Right kidney (tissue), 9 donors: ENCODE measurements at places on chromosomes 13 and 19.

GRCh38 chr19:14510311-14511228 lies 7.6 kb downstream of the DNAJB1 start:
- no peak for DNase-seq

DNA sequence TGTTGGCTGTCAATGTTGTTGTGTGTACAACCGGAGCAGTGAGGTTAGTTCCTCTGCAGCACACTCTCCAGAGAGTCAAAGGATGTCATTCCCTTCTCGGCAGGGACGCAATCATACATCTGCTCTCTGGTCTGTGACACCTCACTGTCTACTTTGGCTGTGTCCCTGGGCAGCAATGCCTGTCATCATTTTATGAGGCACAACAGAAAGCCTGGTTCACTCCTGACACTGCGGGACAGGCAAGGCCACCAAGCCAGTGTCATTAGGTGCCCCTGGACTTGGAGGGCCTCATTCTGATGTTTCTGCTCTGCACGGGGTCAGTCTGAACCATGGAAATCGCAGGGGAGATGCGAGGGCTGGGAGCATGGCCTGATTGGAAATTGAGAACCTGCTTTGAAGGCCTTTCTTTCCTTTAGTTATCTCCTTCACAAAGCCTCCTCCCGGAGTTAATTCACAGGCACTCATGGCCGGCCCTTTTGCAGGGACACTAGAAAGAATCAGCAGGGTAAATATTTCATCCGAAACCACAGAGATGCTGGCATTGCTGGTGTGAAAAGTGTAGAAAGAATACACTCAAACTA lies 284.4 kb downstream of the ZNF536 start:
- no peak for DNase-seq

DNA sequence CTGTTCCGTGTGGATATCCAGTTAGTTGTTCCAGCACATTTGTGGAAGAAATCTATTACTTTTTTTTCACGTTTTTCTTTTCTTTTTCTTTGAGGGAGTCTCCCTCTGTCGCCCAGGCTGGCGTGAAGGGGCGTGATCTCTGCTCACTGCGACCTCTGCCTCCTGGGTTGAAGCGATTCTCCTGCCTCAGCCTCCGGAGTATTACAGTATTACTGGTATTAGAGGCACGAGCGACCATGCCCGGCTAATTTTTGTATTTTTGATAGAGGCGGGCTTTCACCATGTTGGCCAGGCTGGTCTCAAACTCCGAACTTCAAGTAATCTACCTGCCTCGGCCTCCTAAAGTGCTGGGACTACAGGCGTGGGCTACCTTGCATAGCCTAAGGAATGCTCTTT lies 43.6 kb downstream of the ZNF611 start:
- no peak for DNase-seq

DNA sequence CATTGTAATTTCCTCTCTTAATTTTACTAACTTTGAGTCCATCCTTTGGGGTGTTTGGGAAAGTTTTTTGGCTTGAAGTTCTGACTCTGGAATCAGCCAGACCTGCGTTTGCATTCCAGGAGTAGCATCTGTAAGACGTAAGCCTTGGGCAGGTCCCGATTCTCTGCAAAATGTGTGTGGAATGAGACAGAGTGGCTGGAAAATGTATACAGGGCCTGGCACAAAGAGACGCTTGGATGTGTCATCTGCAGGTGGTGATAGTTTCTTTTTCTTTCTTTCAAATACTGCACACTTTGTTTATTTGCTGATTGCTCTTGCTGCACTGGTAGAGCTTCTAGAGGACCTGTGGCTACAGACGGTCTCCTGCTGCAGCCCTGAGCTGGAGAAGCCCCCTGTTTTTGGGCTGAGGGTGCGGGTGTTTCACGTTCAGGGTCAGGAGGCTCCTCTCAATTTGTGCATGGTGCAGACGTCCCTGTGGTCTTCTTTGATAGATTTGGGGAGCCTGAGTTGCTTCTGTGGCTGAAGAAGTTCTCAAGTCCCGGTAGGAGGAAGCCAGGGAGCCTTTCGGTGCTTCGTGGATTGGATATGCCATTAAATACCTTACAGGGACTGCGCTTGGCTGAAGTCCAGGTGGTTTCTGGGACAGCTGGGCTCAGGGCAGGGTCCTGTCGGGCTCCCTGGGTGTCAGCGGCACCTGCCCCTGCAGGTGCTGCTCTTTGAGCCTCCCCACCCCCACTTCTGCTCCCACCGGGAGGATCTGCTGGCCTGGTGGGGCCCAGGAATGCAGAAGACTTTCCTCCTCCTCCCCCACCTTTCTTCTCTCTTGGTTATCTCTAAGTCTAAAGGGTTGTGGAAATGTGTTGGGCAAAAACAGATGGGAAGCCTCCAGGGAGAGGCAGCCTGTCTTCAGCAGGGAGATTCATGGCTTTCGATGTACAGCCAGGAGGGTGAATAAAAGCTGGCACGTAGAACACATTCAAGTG lies 44.0 kb upstream of the GAS6 start:
- no peak for DNase-seq
